ENCODE measurements at places on chromosomes 4 and X.

GRCh38 chrX:40164751-40165150 is 67.0 kb upstream of the BCOR start:
- DNase-seq, result no peak

DNA sequence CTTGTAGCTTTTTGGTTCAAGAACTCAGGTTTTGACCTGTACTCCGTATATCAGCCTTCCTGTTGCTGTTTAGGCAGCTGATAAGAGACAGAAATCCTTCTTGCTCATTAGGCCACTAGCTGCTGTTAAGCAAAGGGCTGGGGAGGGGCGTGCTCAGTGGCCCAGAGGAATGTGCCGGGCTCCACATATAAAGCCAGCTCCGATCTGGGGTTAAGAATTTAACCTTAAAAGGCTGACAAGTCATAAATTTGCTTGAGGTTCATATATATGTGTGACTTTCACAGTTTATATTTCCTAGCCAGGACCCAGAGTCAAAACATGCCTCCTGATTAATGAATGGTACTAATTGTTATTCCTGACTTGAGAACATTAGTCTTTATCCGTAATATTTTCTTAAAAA is 15.3 kb downstream of the GPC3 start:
- no peak for DNase-seq

GRCh38 chr4:150501009-150501727 is 80.8 kb upstream of the MAB21L2 start:
- no peak for DNase-seq

- no peak for DNase-seq
Measured at GRCh38 chrX:9315086-9315485, 149.8 kb upstream of the TBL1X start.

DNA sequence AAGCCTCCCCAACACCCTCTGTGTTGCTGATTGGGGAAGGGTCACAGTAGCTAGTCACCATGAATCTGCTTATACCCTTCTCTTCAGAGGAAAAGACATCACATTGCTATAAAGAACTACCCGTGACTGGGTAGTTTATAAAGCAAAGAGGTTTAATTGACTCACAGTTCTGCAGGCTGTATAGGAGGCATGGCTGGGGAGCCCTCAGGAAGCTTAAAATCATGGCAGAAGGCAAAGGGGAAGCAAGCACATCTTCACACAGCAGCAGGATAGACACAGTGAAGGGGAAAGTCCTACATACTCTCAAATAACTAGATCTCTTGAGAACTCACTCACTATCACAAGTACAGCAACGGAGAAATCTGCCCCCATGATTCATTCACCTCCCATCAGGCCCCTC is 229.4 kb upstream of the FTHL17 start:
- DNase-seq, result no peak

GRCh38 chr4:102518703-102519131 is 17.6 kb downstream of the NFKB1 start:
- no peak for DNase-seq

DNA sequence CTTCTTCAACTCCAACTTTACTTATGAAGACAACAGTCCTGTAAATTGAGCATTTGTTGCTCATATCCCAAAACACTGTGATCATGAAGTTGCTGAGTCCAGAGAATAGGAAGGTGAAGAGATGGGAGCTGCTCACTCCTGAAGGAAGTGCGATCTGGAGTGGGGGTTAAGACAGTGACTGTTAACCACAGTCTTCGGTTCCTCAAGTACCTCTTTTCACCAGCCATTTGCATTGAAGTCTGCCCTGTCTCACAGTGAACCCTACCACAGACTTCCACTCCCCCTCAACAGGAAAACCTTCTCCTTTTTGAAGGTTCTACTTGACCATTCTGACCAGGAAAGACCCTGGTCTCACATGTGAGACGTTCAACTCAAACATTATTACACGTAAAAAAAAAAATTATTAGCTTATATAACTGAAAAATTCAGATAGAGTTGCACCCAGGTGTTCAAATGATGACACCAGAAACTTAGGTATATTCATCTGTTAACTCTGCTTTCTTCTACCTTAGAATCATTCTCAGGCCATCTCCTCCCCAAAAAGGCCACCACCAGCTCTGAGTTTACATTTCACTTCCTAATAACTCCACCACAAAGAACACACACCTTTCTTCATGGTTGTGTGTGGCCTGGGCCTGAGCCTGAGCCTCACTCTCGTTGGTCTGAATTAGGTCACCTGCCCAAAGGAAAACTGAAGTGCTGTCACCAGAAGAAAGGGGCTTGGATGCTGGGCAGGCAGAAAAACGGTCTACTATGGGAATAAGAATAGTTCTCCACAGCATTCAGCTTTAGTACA is 199.2 kb downstream of the DCTD start:
- DNase-seq, result no peak

GRCh38 chrX:153365670-153366069 is 31.7 kb downstream of the ZNF275 start:
- DNase-seq, result no peak

DNA sequence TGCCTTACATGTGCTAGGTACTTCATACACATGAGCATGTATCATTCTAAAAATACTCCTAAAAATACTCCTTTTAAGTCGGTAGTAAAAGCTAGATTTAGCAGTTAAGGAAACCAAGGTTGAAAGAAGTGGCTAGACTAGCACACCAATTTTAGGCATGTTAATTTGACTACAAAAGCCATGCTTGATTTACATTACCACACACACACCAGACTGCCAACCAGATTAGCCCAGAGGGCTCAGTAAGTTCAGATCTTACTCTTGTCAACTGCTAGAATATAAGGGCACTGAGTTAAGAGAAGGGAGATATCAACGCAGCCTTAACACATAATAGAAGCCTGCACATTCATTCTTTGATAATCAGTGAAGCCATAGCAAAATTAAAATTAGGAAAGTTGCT is 117.9 kb downstream of the MID1IP1 start:
- no peak for DNase-seq

DNA sequence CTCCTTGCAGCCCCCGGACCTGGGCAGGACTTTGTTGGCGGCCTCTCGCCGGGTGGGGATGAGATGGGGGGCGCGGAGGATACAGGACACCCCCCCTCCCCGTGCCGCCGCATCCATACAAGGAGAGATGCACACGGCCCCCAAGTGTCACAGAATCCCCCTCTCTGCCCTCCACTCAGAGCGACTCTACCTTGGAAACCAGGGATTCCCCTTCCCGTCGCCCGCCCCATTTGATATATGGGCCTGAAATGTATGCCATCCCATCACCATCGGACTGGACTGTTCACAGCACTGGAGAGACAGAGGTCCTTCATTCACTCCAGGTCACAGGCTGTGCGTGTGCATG is 426 bp downstream of the PORCN start:
- no peak for DNase-seq

GRCh38 chr4:153822316-153822715 is 33.4 kb upstream of the SFRP2 start:
- DNase-seq, result no peak

- DNase-seq, result no peak
Measured at GRCh38 chr4:42271096-42271495, 118.6 kb upstream of the BEND4 start.

DNA sequence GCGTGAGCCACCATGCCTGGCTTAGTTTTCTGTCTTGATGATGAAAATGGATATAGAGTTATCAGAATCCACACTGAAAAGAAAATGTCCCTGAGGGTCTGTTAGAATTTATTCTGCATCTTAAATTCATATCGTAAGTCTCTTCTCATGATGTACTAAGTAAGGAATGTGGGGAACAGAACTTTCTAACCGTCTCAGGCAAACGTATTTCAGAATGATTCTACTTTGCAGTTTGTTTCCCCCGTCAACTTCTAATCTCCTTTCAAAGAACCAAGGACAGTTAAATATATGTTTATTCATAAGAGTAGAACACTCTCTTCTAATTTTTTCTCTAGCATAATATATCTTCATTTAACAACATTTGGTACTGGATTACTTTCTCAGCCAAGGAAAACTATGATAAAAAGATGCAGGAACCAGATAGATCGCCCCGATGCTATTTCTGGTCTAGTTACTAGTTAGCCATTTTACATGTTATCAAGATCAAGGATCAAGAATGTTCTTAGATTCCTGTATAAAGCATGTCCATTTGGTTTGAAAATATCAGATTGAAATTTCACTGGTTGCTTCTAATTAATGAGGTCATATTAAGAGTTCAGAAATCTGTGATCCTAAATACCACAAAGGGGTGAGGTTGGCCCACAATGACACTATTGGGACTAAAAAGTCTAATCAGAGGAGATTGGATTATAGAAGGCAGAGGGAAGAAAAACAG is 49.5 kb downstream of the METTL14 start:
- DNase-seq, result no peak

GRCh38 chr4:1910643-1911042 is 39.5 kb downstream of the NSD2 start:
- no peak for DNase-seq

DNA sequence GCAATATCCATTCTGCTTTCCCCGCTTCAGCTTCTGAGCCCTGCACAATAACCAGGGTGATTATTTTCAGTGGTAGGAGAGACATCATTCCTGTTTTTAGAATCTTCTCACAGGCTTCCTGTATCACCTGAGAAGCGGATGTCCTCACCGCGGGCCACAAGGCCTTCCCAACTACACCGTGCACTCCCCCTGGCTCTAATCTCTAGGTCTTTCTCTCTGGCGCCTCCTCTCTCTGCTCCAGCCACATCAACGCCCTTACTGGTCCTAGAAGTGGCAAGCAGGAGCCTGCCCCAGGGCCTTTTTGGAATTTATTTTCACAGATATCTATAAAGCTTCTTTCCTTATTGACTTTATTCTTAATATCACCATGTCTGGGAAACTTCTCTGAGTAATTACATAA is 675.2 kb upstream of the FRG1 start:
- no peak for DNase-seq

GRCh38 chr4:39770969-39771724 is 73.2 kb downstream of the UBE2K start:
- no peak for DNase-seq

DNA sequence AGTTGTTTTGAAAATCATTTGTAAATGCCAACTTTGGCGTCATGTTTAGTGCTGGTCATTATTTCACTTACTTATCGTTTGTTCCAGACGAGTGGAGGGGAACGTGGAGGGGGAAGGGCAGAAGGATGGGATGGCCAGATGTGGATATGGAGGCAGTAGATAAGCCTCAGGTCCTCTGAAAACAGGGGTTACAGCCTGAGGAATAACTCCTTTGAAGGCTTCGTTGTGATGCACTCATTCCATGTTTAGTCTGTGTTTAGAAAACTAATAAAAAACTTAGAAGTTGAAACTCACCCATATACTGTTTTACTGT is 1.1 kb downstream of the MOB1B start:
- no peak for DNase-seq

DNA sequence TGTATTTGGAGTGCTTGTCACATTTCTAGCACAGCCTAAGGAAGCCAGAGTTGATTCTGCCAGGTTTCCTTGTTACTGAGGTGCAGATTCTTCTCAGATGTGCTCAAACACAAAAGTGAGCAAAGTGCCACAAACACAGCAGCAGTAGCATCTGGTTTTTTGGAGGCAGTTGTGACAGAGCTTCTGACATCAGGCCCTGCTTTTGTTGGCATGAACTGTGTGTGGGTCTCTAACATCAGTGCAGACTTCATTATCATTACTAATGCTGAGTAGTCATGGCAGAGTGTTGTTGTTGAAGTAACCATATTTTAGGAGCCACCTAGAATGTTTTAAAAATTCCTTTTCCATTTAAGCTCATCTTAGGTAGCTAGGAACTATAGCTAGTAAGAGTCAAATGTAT is 656.6 kb downstream of the ANKRD50 start:
- no peak for DNase-seq

GRCh38 chrX:55767100-55767499 is 49.6 kb downstream of the RRAGB start:
- DNase-seq, result no peak

DNA sequence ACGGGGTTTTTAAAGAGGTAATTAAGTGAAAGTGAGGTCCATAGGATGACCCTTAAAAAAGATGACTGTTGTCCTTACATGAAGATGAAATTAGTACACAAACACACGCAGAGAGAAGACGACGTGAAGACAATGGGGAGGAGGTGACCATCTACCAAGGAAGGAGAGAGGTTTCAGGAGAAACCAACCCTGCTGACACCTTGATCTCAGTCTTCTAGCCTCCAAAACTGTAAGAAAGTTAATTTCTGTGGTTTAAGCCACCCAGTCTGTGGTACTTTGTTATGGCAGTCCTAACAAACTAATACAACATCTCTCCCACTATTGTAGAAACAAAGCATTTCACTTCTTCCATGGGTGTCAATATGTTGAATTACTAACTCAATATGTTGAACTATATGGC is 139.6 kb upstream of the ATOH1 start:
- no peak for DNase-seq

DNA sequence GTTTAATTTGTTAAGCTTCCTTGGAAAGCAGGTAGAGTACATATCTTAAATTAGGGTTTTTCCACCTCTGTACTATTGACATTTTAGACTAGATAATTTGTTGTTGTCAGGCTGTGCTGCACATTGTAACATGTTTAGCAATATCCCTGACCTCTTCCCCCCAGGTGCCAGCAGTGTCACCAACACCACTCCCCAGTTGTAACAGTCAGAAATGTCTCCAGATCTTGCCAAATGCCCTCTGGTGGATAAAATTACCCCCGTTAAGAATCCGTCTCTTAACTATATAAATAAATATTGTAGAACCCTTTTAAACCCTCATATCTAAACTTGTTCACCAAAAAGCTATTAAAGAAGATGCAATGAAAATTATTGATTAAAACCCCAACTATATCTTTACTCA is 161.5 kb downstream of the ARHGAP6 start:
- no peak for DNase-seq

DNA sequence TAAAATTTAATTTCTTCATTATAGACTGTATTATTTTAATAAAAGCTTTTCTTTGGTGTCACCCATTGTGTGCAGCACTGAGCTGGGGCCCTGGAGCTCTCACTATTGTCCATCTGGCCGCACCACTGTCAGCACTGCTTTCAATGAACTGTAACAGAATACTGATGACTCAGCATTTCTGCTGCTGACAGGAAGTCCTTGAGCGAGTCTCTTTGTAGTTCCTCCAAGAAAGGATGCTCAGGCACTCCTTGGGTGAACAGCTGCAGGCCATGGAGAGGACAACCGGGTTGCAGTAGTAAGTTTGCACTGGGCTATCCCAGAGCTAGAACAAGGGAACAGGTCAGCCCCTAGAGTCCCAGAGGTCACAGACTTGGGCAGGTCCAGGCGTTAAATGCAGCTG is 81.6 kb downstream of the SORBS2 start:
- DNase-seq, result no peak

DNA sequence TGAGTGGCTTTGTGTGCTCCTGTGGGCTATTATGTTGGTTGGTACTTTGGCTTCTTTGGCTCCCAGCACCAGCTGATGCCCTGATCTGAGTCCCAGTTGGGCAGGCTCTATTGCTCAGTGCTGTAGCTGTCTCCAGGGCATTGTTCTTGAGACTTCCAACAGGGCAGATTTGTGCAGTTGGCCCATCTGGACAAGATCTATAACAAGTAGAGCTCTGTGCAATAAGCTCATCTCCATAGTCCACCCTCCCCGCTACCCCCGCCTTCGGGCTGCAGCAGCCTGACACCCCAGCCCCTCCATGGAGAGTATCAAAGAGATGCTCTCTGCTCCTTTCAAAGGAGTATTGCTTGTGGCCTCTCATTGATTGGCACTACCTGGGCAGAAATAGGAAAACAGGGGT is 5.8 kb upstream of the TMEM31 start:
- no peak for DNase-seq

GRCh38 chr4:69849969-69850368 is 10.0 kb downstream of the SULT1E1 start:
- DNase-seq, result no peak

GRCh38 chrX:12984603-12985319 is 9.9 kb downstream of the TMSB4X start:
- no peak for DNase-seq

GRCh38 chr4:106679063-106679462 is 310.5 kb upstream of the GIMD1 start:
- DNase-seq, result no peak

GRCh38 chr4:41631523-41631922 is 93.6 kb downstream of the LIMCH1 start:
- no peak for DNase-seq
